ENCODE measurements at places on chromosomes 7 and 10.

- DNase-seq = no peak
Observed at GRCh38 chr10:102286216-102286615, 40.9 kb downstream of the GBF1 start.

- DNase-seq = no peak
Observed at GRCh38 chr7:151572136-151572535, 52.4 kb upstream of the RHEB start.

GRCh38 chr10:34420273-34420672, 394.8 kb downstream of the PARD3 start:
- no peak for DNase-seq

- DNase-seq = no peak
Observed at GRCh38 chr7:43211693-43212092, 99.2 kb downstream of the HECW1 start.

GRCh38 chr7:102819151-102819550, 70.4 kb downstream of the FAM185A start:
- no peak for DNase-seq

DNA sequence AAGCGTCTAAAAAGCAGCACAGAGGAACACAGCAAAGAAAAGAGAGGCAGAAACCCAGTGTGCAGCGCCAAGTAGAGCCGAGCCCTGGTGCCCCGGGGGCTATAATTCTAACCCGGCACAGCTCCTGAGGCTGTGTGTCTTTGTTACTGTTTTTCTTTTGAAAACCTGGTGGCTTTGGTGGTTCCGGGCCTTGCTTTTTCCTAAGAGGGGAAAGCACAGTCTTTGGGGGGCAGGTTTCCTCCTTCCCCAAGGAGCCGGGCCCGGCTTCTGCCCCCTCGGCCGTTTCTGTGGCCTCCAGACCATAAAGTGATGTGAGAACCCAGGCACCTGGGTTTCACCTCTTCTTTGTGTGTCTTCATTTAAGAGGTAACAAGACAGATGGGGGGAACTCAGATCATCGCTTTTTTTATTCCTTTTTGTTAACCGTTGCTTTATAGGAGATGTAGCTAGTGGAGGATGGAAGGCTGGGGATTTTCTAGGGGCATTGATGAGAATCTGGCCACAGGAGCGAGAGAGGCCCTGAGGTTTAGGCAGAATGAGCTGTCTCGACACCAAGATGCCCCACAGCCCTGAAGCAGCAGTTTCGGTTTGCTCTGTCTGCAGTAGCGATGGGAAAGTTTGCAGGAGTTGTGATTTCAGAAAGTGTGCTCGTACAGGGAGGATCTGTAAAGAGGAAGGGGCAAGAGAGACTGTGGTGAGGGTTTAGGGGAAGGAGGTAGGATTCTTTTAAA, 367.8 kb upstream of the GALNT17 start:
- DNase-seq = no peak

DNA sequence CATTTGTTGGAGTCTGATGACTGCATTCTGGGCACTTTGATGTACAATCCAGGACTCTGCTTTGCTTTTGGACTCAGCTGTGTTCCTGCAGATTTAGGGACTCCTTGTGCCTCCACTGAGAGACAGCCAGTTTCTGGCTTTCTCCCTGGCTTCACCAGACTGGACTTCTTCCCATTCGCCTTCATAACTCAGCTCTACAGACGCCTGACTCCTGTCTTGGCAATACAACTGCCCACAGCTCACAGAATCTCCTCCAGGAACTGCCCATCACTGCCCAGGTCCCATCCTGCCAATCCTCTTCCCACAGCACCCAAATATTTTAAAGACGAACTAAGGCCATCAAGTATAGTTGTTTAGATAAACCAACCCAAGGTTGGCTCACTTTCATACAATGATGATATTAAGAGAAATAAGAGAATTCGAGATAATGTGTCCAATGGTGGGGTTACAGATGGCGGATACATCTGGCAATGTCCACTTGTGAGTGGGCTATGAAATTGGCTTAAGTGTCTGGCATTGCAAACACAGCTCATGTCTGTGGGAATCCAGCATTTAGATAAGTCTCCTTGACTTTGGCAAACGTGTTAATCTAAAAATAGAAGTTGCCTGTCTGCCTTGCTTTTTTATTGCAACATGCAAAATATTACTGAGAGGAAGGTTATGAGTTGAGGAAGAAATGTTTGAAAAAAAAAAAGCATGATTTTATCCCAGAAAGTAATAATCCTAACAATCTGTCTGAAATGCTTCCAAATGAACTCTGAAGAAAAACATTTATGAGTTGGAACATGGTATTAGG, 95.1 kb downstream of the ITGA8 start:
- DNase-seq = no peak

- DNase-seq = no peak
Observed at GRCh38 chr10:79473496-79474095, 28.2 kb upstream of the ZCCHC24 start.

- no peak for DNase-seq
Observed at GRCh38 chr7:140645166-140645900, 4.7 kb upstream of the DENND2A start.

- DNase-seq = no peak
Observed at GRCh38 chr7:41567031-41567730, 135.7 kb downstream of the INHBA start.

DNA sequence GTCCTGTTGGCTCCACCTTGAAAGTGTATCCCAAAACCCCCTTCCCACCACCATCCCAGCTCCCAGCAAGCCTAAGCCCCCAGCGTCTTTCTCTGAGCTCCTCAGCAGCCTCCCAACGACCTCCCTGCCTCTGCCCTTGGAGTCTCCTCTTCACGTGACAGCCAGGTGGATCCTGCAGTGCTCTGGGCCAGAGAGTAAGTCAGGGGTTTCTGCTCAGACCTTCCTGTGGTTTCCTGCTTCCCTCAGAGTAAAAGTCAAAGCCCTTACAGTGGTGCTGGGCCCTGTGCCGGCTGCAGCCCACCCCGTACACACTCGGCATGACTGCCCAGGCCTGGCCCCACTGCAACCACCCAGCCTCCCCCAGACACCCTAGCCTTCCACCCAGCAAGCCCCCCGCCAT, 51.9 kb downstream of the OAT start:
- DNase-seq = no peak

DNA sequence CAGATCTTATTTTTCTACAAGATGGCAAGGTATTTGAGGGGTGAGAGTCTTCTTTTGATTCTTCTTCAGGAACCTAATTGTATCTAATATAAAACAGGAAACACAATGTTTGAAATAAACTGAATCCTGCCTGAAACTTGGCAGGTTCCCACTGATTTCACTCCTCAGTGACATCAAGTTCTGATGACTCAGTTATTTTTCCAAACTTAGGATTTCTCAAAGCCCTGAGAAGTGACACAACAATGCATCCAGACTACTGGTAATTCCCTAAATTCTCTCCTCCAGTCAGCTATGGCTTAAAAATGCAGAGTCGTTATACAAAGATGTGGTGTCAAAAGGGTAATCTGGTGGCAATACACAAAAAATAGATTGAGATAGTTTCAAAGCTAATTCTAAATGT, 80.9 kb downstream of the ABLIM1 start:
- no peak for DNase-seq

DNA sequence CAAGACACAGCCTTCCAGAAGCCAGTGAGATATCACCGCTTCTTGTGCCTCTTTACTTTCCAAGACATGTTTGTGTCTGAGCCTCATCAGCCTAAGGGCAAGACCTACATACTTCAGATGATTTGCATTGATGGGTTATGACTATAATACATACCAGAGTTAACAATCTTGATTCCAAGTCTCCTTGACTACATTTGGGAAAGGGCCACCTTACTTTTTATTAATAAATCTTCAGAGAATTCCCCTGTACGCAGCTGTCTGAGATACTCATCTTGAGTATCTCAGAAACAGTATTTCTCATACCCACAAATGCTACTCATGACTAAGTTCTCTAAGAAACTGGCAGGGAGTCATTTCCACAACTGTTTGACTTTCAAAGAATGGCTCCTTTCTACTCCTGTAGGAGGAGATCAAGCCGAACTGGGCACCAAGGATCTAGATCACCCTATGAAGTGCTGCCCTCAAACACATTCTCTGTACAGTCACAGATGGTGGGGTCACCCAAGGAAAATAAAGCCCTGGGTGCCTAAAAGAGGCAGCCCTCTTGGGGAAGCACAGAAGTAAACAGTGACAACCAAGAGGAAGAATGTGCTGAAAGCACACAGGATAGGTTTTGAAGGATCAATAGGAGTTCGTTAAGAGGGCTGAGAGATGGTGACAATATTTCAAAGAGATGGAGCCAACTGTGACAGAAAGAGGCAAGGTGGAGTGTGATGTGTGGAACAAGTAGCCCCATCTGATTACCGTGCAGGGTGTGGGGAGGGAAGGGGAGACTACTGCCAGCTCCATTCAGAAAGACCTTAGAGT, 138.9 kb downstream of the JAZF1 start:
- DNase-seq = no peak
